Spinal cord (tissue), 10 donors: ENCODE measurements at places on chromosomes 6 and 20.

DNA sequence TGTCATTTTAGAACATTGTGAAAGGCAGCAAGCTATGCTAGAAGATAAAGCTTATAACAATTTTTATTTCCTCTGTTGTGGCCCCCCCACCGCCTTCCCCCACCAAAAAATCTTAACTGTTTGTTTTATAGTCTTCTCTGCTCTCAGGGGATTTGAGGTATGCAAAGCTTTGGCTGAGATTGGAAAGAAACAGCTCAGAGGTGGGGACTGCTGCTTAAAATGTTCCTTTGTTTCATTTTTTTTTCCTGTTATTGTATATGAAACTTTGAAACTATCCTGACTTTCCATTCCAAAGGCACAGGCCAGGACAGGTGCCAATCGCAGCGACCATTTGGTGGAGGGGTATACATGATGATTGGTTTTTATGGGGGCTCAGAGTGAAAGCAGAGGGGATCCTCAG, 114.7 kb upstream of the PHACTR1 start:
- DNase-seq = no peak
- H3K4me1 ChIP-seq = no peaks in the 10 kb centered on the region
- no peak overlapping the region for H3K27ac ChIP-seq
- no peaks in the 10 kb centered on the region for H3K36me3 ChIP-seq
- H3K27me3 ChIP-seq = no peaks in the 10 kb centered on the region
- H3K4me3 ChIP-seq = no peak overlapping the region

DNA sequence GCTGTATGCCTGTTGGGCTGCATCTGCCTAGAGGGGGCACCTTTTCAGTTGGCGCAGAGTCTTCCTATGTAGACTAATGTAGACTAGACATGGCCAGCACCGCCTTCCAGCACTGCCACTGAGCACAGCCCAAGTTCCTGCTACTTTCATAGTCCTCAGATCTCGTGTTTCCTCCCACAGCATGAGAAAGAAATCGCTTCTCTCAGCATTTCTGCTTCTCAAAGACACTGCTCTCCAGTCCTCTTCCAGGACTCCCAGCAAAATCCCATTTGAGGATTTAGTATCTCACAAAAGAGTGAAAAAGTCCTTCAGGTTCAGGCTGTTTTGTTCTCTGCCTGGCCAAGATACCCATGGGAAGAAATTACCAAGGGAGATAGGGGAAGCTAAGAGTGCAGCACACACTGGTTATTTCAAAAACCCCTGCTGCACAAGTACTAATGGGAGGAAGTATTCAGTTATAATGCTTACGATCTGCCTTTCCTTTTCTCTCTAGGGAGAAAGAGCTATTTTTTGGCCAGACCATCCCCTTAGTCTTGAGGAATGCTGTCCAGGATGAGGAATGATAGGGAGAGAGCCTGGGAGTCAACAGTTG, 35.7 kb downstream of the OGFRL1 start:
- no peaks in the 10 kb centered on the region for H3K4me1 ChIP-seq
- H3K36me3 ChIP-seq = no peaks in the 10 kb centered on the region
- H3K27me3 ChIP-seq = no peaks in the 10 kb centered on the region
- H3K4me3 ChIP-seq = no peak overlapping the region
- DNase-seq = no peak
- no peak overlapping the region for H3K27ac ChIP-seq

DNA sequence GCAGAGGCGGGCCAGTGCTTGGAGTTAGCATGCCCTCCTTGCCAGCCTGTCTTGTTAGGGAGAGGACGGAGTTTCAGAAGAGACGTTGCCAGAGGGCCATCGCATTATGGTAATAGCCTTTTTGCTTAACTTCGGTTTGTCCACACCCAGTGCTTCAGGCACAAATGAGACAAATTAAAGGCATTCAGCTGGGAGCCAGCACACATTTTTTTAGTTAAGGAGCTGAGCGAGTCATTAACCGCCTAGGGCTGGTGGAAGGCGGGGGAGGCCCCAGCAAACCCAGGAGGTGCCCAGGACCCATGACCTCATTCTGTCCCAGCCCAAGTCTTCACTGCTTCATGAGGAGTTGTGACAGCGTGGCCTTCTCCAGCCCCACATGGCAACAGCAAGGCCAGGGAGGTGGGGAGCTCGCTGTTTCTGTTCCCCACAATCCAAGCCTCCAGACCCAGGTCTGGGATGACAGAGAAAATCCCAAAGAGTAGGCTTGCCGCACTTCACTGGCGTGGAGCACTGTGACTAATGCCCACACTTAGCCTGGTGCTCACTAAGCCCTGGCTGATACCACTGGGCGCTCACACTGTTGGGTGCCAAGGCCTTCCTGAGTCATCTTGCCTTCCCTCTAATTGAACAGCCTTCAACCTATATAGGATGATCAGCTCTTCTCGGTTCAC, 237.1 kb downstream of the ANKRD60 start:
- H3K4me1 ChIP-seq = peaks cover 14% of the 10 kb centered on the region
- no peak overlapping the region for H3K4me3 ChIP-seq
- no peaks in the 10 kb centered on the region for H3K27me3 ChIP-seq
- H3K27ac ChIP-seq = no peak overlapping the region
- H3K36me3 ChIP-seq = no peaks in the 10 kb centered on the region
- no peak for DNase-seq

- H3K27ac ChIP-seq = no peak overlapping the region
- no peak for DNase-seq
- H3K27me3 ChIP-seq = no peaks in the 10 kb centered on the region
- H3K4me1 ChIP-seq = peaks cover 8% of the 10 kb centered on the region
- H3K4me3 ChIP-seq = no peak overlapping the region
- no peaks in the 10 kb centered on the region for H3K36me3 ChIP-seq
Observed at GRCh38 chr6:43738877-43739641, 31.0 kb upstream of the VEGFA start.

- H3K4me3 ChIP-seq = no peak overlapping the region
- no peaks in the 10 kb centered on the region for H3K4me1 ChIP-seq
- no peaks in the 10 kb centered on the region for H3K27me3 ChIP-seq
- H3K27ac ChIP-seq = no peak overlapping the region
- DNase-seq = no peak
- no peaks in the 10 kb centered on the region for H3K36me3 ChIP-seq
Observed at GRCh38 chr20:6956574-6956973, 189.1 kb downstream of the BMP2 start.

DNA sequence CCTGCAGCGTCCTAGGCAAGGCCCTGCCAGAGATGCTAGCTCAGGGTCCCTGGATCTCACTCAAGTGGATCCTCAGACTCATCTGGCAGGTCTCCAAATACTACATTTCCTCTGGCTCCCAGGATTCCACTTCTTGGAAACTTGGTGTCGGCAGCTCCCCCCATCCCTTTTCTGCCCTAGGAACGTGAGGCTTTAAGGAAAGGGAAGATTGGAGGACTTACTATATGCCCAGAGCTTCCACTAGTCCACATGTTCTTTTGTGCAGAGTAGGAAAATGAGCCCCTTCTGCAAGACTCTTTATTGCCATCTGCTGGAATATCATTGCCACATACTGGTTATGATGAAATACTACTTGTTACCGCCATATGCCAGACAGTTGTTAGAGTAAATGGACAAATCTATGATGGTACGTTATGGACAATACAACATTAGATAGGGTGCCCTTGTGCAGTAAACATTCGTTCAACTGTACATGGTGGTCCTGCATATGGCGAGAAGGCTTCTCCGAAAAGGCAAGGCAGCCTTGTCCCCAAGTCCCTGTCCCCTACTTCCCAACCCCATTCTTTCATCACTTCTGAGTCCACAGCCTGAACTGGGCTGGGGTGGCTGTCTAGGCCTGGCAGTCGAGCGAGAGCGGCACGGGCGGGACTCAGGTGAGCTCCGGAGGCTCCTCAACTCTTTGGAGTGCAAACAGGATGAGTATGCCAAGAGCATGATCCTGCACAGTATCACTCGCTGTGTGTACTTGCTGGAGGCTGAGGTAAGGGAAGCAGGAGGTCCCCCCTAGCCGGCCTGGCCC, 780 bp downstream of the ARMC12 start:
- H3K27ac ChIP-seq = no peak overlapping the region
- DNase-seq = no peak
- H3K4me3 ChIP-seq = no peak overlapping the region

GRCh38 chr6:37584654-37585522, 85.2 kb upstream of the CCDC167 start:
- H3K4me1 ChIP-seq = peaks cover 24% of the 10 kb centered on the region
- DNase-seq = no peak
- H3K4me3 ChIP-seq = no peak overlapping the region
- no peak overlapping the region for H3K27ac ChIP-seq
- H3K36me3 ChIP-seq = no peaks in the 10 kb centered on the region

- no peaks in the 10 kb centered on the region for H3K27me3 ChIP-seq
- H3K4me1 ChIP-seq = no peaks in the 10 kb centered on the region
- H3K4me3 ChIP-seq = no peak overlapping the region
- H3K36me3 ChIP-seq = no peaks in the 10 kb centered on the region
Observed at GRCh38 chr6:86723729-86724128, 213.6 kb upstream of the HTR1E start.

DNA sequence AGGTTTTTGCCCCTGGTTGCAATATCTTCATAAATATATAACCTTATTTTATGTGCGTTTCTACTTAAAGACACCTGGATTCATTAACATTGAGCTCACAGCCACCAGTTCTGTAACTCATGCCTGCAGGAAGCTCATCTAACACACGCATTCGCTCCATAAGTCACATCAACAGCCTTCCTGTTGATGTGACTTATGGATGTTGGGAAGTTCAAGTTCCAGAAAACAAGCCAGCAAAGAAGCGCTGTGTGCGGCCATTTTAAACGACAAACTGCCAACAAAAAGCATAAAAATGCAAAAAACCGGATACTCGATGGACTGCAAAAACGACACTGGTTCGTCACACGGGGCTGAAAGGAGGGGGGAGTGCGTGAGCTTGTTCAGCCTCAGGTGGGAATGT, 77.9 kb upstream of the NFATC2 start:
- no peaks in the 10 kb centered on the region for H3K27me3 ChIP-seq
- DNase-seq = no peak
- H3K4me3 ChIP-seq = no peak overlapping the region
- no peak overlapping the region for H3K27ac ChIP-seq
- H3K36me3 ChIP-seq = peaks cover 62% of the 10 kb centered on the region
- no peaks in the 10 kb centered on the region for H3K4me1 ChIP-seq

GRCh38 chr6:131101911-131102680, 33.2 kb upstream of the AKAP7 start:
- DNase-seq = no peak
- H3K27me3 ChIP-seq = no peaks in the 10 kb centered on the region
- no peak overlapping the region for H3K27ac ChIP-seq
- H3K4me1 ChIP-seq = no peaks in the 10 kb centered on the region
- no peaks in the 10 kb centered on the region for H3K36me3 ChIP-seq
- no peak overlapping the region for H3K4me3 ChIP-seq

GRCh38 chr6:65113581-65113980, 593.4 kb downstream of the EYS start:
- H3K4me1 ChIP-seq = no peaks in the 10 kb centered on the region
- H3K27me3 ChIP-seq = no peaks in the 10 kb centered on the region
- no peaks in the 10 kb centered on the region for H3K36me3 ChIP-seq
- no peak overlapping the region for H3K27ac ChIP-seq
- no peak overlapping the region for H3K4me3 ChIP-seq

DNA sequence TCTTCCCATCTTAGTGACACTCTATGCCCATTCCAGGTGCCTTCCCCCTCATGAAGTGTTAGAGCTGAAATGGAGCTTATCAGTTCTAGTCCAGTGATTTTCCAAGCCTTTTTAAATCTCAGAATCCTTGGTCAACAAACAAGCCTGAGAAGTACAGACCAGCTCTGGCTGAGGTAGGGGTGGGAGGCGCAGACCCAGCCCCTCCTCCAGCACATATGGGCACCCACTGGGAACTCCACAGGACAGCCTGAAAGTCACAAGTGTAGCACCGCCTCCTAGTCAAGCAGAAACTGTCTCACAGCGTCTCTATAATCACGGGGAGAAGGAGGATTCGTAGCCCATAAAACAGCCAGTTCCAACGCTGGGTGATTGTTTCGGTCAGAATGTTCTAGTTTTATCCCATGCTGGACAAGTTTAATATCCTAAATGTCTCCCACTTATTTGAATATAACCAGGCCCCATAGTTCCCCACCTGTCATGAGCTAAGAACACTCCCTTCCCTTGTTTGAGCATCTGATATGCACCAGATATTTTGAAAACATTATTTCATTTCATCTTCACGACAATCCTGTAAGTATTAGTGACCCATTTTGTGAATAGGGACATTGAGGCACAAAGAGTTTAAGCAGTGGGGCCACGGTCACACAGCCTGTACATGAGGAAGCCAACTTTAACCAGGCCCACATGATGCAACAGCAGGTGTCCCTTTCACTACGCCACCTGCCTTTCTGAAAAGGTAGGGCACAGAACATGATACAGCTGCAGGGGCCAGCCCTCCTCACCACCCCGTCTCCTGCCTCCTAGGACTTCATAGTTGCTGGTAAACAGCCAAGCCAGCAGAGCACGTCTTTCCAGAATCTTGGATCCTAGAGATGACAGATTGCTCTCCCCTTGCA, 40.1 kb downstream of the TRAF3IP2 start:
- no peak overlapping the region for H3K4me3 ChIP-seq
- H3K27me3 ChIP-seq = no peaks in the 10 kb centered on the region
- H3K36me3 ChIP-seq = peaks cover 19% of the 10 kb centered on the region
- H3K4me1 ChIP-seq = peaks cover 35% of the 10 kb centered on the region
- peak overlapping the region; percentile 82 for H3K27ac ChIP-seq

- peak overlapping the region; percentile 67 for H3K27ac ChIP-seq
- peak overlapping the region; percentile 71 for H3K4me3 ChIP-seq
- H3K36me3 ChIP-seq = peaks cover 3% of the 10 kb centered on the region
- H3K4me1 ChIP-seq = peaks cover 8% of the 10 kb centered on the region
- peaks cover 2% of the 10 kb centered on the region for H3K27me3 ChIP-seq
- peak; percentile 49 for DNase-seq
Observed at GRCh38 chr6:11094411-11094851, 797 bp downstream of the SMIM13 start.

DNA sequence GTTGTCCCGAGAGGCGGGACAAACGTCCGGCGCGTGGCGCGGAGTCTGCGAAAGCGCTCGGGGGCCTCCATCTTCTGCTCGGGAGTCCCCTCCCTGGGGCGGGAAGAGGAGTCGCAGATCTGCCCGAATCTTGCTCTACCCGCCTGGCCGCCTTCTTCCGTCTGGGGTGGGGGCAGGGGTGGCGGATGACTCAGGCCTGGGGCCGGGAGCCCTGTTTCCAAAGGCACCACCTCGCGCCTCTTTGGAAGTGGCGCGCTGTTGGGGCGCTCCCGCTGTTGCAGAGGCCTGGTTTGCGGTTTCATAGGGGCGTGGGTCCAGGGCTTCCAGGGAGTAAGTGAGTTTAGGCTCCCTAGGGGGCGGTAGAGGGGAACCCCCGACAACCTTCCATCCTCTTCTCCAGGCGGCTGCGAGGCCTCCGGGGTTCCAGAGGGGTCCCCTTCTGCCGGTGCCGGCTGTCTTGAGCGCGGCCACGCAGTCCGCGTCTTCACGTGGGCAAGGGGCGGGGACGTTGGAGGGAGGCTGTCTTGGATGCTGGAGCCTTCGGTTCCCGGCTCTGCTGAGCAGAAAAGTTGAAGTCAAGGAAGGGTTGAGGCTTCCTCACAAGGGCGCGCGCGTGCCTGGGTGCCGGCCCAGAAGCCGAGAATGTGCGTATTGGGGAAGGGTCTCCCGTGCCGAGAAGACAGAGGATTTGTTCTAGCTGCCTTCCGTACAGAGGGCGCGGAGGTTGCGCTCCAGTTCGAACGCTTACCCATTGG, 2.6 kb upstream of the TFAP2C start:
- no peak overlapping the region for H3K4me3 ChIP-seq
- H3K4me1 ChIP-seq = peaks cover 61% of the 10 kb centered on the region
- no peaks in the 10 kb centered on the region for H3K36me3 ChIP-seq
- H3K27ac ChIP-seq = no peak overlapping the region
- peak; percentile 76 for DNase-seq
